Activated T-helper 1 cell treated with anti-CD3 and anti-CD28 coated beads, Interleukin-2, amount 50 U/mL, for 16 hours (primary cell): ENCODE measurements at places on chromosomes 4 and X.

GRCh38 chr4:128371001-128371777 lies 83.6 kb upstream of the PGRMC2 start:
- DNase-seq: no peak

GRCh38 chrX:47583240-47583861 lies 1.1 kb downstream of the TIMP1 start:
- DNase-seq: no peak

- no peak for DNase-seq
Measured at GRCh38 chrX:134171661-134172587, 65.1 kb upstream of the CCDC160 start.

- DNase-seq: no peak
Measured at GRCh38 chr4:147736458-147736857, 4.6 kb downstream of the ARHGAP10 start.

DNA sequence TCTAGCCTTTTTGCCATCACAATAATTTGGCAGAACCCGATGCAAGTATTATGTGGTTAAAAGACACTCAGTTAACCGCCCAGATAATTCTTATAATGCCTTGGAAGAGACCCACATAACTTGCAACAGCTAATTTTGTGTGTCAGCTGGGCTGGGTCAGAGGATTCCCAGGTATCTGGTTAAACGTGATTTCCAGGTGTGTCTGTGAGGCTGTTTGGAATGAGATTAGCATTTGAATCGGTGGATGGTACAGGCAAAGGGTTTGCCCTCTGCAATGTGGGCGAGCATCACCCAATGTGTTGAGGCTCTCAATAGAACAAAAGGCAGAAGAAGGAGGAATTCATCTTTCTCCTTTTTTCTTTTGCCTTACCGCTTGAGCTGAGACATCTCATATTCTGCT lies 314.2 kb upstream of the PUDP start:
- DNase-seq: no peak
